ENCODE measurements at places on chromosomes 6 and 20.

DNA sequence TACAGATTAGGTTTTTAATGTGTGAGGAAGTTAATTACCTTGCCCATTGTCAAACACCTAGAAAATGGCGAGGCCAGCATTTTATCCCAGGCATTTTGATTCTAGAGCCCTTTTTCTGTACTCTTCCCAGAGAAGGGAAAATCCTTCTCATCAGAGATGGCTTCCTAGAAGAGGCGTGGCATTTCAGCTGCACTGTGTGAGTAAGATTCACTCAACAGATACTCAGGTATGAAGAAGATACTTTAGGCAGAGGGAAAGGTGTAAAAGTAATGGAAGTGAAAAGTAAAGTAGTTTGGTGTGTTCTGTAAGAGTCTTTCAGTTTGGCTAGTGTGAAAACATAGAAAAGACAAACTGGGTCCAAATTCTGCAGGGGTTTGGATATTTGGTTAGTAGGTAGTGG lies 113.8 kb downstream of the MAP3K4 start:
- no peak for DNase-seq

DNA sequence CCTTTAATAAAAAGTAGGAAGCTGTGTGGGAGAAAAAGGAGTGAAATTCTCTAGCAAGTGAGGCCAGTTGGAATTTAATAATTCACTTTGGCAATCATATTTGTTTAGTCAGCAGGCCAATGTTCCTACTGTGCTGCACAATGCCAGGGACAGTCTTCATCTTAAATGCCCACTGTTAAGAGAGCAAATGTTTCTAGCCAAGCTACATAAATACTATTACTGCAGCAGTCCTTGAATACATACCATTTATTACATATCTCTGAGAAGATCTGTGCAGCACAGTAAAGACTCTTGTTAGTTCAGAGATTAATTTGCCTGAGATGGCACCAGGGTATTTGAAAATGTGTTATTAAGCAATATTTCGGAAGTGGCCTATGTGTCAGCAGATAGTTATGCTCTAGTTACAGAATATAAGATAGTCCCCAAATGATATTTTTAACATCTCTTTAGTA lies 105.4 kb downstream of the OGFRL1 start:
- no peak for DNase-seq

- DNase-seq: no peak
Observed at GRCh38 chr6:4352731-4353130, 217.4 kb upstream of the ECI2 start.

- no peak for DNase-seq
Observed at GRCh38 chr20:24350923-24351368, 118.5 kb upstream of the SYNDIG1 start.
